ENCODE measurements at places on chromosomes 1 and 21. TPM values are rescaled to one million over a fixed set of nuclear protein-coding genes. Genes with fewer than 3 reads are reported as not detected.

GRCh38 chr1:93907718-93908117 lies 1.5 kb downstream of the GCLM start:
- DNase-seq: no peak

DNA sequence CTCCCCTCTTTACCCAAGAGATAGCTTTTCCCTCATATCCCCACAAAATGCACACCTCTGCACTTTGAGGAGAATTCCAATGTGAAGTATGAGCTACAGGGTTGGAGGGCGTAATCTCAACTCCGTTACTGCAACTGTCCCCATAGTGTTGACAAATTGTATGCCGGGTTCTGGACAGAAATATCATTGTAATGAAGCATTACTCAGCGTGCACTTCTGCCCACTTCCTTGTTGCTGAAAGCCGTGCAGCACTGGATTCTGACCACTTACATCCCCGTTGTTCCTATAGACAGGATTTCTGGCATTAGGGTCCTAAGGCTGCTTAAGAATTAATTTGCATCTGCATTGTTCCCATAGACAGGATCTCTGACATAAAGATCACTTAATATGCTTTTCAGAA lies 205.6 kb downstream of the RHOU start:
- DNase-seq: no peak

GJA9 gene
- not detected for total RNA-seq

DNA sequence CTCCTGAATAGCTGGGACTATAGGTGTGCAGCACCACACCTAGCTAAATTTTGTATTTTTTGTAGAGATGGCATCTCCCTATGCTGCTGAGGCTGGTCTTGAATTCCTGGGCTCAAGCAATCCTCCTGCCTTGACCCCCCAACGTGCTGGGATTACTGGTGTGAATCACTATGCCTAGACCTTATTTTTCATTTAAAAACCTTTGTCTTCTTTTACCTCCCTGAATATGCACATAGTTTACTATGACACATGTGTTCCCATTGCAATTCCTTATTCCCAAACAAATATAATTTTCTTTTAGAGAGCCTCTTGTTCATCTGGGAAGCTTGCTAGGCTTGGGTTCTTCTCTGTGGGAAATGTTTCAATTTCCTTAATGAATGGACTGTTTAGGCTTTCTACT lies 16.8 kb downstream of the SH3BGR start:
- DNase-seq: no peak

MAP3K21 gene
- 0.84 TPM for total RNA-seq

ATP8B2 gene
- total RNA-seq: 135 TPM

PKP1 gene
- not detected for total RNA-seq

- DNase-seq: no peak
These were observed 3.5 kb upstream of the ATP1B1 start for GRCh38 chr1:169103002-169103401.

DNA sequence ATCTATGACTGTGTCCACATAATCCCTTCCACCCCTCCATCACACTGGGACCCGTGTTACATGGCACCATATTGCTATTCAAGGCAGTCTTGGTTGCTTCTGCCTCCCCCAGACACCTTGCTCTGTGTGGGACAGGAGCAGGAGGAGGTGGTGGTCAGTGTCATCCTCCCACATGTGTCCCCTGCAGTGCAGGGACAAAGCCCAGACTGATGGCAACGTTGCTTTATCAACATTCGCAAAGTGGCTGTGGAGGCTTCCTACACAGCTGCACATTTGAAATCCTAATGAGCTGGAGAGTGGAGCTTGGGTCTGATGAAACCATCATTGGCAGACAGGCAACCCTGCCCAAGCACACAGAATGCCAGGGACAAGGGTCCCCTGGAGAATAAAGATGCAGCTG lies 26.2 kb downstream of the TRIM67 start:
- no peak for DNase-seq

- DNase-seq: no peak
These were observed 24.6 kb downstream of the RSBN1 start for GRCh38 chr1:113787663-113788062.

DNA sequence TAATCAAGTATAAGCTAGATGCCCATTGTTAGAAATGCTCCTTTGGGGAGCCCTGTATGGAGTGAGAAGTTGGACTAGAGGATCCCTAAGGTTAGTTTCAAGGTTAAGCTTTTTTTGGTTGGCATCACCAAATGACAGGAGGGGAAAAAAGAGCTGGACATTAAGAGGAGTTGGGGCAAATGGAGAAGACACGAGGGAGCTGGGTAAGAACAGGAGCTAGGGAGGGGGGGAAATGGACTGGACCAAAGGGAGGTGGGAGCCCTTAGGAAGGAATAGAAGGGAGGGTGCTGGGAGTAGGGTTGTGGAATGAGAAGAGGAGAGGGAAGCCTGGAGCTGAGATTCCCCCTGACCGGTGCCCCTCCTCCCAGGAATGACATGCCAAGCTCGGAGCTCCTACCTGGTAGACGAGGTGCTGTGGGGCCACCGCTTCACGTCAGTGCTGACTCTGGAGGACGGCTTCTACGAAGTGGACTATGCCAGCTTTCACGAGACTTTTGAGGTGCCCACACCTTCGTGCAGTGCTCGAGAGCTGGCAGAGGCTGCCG lies 5.9 kb downstream of the KCNJ9 start:
- no peak for DNase-seq

GRCh38 chr1:66739401-66740157 lies 12.7 kb upstream of the DYNLT5 start:
- DNase-seq: no peak

FMOD gene
- not detected for total RNA-seq

PANK4 gene
- 76.6 TPM for total RNA-seq

KRTCAP2 gene
- 183 TPM for total RNA-seq

CD52 gene
- 1,924 TPM for total RNA-seq

GRCh38 chr1:78797108-78797781 lies 147.6 kb downstream of the IFI44 start:
- no peak for DNase-seq

GRCh38 chr1:101728029-101728428 lies 268.7 kb downstream of the OLFM3 start:
- no peak for DNase-seq

GRCh38 chr1:12618965-12619791 lies 1.2 kb upstream of the DHRS3 start:
- peak; percentile 53 for DNase-seq

DNA sequence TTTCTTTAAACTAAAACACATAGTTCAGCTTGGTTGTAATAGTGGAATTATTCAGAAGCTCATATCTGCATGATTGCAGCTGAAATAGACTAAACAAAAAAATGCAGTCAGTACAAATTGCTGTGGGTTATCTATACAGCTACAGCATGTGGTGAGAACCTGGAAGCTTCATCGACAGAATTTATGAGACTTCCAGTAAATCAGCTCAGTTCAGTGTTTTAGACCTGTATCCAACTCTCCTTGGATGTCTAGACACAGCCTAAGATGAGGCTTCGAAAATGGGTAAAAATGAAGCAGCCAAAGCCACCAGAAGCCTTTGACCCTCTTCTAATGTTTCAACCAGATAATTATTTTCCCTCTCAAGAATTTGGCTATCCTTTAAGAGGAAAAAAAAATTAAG lies 127.1 kb upstream of the C1orf105 start:
- no peak for DNase-seq

F3 gene
- total RNA-seq: not detected

GRCh38 chr1:40945491-40945973 lies 34.0 kb upstream of the CTPS1 start:
- no peak for DNase-seq

GRCh38 chr1:28887419-28887834 lies 26.9 kb upstream of the EPB41 start:
- DNase-seq: peak; percentile 26

DNA sequence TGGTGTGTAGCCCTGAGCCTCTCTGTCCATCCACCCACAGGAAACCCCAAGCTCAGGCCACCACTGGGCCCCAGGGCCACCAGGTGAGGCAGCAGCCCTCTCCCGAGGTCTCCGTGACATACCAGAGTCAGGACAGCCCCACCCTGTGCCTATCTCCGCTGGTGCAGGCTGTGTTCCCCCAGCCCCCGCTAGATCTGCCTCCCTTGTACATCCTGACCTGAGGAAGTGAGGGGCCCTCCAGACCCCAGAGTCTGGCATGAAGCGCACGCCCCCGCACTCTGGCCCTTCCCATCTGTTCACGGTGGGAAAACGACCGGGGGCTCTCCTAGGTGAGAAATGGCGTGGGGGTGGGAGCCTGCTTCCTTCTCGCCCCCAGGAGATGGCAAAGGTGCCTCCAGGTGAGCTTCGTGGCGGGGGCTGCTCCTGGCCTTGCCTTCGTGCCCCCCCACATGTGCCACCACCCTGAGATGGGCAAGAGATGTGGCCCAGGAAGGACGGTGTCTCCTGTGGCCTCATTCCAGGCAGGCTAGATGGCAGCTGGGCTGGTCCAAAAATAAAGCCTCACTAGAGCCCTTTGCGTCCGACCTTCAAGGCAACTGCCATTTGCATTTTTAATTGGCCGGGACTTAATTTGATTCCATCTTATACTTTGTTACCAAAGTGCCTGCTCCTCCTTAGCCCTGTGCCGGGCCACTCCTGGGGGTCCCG lies 3.1 kb downstream of the GABRD start:
- DNase-seq: no peak

PCBP3 gene
- 5.8 TPM for total RNA-seq

DNA sequence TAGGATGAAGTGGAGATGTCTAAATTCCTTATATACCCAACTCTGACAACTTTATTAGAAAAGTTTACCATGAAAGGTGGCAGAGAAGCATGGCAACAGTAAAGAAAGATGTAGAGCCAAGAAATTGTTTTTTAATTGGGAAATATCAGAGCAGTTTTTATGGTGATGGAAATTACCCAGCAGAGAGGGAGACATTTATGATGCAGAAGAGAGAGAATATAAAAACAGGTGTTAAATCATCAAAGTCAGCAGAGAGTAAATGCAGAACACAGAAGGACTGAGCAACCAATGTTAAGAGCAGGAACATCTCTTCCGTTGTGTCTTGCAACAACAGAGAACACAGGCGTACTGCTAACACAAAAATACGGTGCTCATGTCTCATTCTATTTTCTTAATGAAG lies 28.2 kb downstream of the WARS2 start:
- no peak for DNase-seq

DNA sequence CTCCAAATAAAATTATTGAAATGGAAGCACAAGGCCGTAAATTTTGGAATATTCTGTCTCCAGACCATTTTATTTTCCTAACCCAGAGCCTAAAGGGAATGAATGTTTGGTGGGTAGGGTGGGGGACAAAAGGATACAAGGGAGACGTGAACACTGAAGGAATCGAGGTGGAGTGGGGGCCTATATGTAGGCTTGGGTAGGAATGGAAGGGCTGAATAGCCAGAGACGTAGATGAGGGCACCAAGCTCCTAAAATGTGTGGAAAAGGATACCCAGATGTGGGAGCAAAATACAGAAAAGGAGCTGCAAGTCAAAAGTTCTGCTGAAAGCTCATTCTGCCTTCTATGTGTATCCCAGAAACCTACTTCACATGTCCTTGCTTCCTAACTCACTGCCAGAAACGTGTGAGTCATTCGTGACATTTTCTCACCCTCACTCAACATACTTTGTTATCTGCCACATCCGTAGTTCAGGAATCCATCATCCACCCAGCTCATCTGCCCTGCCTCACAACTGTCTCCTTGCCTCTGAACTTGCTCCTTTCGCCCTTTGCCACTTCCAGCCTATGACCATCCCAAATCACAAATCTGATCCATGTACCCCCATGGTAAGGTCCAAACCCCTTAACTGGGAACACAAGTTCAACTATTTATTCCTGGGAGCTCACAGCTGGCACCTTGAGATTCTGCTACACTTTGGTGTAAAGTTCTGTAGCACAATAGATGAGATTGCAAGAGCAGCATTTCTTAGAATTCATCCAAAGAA lies 84.1 kb upstream of the PRDX6 start:
- DNase-seq: no peak

GRCh38 chr1:238913210-238913609 lies 473.2 kb upstream of the CHRM3 start:
- no peak for DNase-seq

DNA sequence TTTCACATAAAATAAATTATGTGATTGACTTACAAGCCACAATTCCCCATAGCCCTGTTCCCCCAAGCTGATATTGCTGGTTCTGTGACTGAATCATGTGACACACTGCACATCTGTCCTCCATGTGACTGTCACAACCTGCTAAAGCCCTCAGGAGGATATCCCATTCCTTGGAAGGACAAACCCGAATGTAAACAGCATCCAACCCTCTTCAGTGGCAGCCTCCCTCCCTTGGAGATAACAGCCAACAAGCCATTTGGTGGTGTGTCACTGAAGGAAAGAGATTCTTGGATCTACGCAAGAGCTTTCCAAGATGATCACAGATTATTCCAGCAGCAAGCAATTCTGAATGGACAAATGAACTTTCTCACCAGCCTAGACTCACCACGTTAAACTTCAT lies 153.9 kb upstream of the TIAM1 start:
- no peak for DNase-seq

GBP1 gene
- 272 TPM for total RNA-seq

DNA sequence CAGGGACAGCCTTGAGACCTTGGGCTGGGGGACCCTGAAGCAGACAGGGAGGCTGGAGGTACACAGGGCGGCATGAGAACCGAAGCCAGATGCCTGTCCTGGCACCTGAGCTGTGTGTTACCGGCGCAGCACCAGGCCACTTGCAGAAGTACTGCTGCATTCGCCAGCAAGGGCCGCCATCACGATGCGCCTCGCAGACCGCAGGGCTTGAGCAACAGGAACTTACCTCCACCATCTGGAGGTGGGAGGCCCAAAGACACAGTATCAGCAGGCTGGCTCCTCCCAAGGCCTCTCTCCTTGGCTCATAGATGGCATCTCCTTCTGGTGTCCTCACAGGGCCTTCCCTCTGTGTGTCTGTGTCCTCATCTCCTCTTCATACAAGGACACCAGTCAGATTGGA lies 90.1 kb downstream of the PRDM16 start:
- DNase-seq: no peak

DNA sequence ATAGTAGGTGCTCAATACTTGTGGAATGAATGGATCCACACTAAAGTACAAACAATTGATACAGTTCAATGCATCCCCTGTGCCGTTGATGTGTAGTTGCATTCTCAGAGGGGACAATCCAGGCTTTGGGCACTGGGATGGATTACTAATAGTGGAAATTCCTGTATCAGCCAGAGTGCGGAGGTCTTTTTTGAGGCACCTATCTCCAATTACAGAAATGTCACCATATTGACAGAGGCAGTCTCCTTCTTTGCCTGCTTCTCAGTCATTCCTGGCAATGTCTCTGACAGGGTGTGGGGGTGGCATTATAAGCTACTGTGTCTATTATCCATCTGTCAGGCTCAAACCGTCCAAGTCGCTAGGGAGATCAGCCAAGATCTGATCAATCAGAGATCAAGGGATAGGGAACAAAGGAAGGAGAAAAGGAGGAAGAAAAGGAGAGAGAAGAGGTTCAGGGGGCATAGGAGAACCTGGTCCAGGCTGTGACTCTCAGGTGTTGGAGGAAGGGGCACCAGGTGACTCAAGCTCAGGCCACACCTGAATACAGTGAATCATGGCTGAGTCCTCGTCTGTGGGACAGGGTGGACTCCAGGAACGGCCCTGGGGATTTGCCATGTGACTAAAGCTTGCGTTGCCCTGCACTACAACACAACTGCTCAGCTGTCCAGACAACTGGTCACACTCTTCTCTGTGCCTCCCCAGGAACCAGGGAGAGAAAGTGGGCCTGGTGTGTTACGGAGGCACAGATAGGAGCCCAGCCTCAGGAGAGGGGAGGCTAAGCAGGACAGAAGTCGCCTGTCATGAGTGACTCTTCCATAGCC lies 3.4 kb upstream of the LAMB3 start:
- no peak for DNase-seq

All from activated CD4-positive, alpha-beta T cell treated with anti-CD3 and anti-CD28 coated beads, Interleukin-2, amount 10 ng/mL, durations not matched to agents 7 days and 5 days (primary cell).